ENCODE measurements at places on chromosomes 12 and 14.

- no peak for DNase-seq
Measured at GRCh38 chr14:105889666-105890473, 363.5 kb downstream of the TMEM121 start.

GRCh38 chr12:105030820-105031807 is 45.0 kb downstream of the NOPCHAP1 start:
- no peak for DNase-seq

DNA sequence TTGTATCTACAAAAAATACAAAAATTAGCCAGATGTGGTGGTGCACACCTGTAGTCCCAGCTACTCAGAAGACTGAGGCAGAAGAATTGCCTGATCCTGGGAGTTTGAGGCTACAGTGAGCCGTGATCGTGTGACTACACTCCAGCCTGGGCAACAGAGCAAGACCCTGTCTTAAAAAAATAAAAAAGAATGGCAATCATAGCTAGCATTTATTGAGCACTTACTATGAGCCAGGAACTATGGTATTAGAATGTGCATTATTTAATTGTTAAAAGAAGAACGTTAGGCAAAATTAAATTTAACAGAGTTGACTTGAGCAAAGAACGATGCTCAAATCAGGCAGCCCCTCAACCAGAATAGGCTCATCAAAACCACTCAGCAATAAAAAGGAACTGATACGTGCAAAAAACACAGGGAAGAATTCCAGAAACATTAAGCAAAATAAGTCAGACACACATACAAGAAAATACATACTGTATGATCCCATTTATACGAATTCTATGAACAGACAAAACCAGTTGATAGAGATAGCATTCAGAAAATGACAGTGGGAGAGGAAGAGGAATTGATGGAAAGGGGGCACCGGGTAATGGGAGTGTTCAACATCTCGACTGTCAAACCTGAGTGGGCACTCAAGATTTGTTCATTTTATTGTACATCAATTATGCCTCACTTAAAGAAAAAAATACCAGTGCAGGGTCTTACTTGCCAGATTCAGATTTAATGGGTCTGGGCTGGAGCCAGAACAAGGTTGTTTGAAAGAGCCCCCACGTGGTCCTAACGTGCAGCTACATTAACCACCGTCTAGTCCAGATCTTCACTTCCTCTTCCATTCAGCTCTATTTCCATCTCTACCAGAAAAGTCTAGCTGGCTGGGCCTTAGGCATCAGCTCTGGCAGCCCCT is 8.0 kb downstream of the SCNN1A start:
- no peak for DNase-seq

GRCh38 chr12:56759263-56759908 is 3.7 kb upstream of the HSD17B6 start:
- DNase-seq = no peak

GRCh38 chr12:19741132-19741489 is 301.8 kb downstream of the AEBP2 start:
- DNase-seq = no peak

GRCh38 chr12:87430444-87430843 is 598.8 kb downstream of the C12orf50 start:
- DNase-seq = no peak

DNA sequence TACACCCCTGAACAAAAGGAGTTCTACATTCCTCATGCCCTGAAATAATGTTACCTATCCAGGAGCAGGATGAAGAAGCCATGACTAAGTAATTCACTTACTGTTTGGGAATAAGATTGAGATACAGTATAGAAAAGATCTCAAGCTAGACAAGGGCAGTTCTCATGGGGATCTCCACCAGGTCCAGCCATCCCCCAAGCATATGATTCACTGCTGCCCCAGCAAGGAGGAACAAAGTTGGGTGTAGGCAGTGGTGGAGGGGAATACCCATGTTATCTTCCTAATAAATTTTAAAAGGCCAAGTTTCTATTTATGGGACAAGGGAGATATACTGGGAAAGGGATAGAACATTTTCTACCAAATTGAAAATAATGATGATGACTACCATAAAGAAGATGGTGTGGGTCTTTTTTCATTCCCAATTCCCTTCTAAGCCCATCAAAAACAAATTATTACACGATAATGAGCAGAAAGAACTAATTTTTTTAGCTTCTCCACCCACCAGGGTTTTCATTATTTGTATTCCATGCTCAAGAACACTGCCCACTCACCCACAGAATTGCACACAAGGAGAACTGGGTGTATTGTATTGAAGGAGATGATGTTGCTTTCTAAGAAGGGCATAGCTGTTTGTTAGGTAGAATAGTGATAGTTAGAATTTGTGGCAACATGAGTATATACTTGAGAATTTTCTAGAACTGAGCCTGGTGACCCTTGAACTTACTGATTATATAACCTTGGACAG is 204.6 kb downstream of the BTG1 start:
- no peak for DNase-seq

GRCh38 chr14:20461225-20462141 is at the start of gene PIP4P1:
Gene PIP4P1, minus strand, starts transcription at chr14:20461434. Its CDS starts 109 bp downstream, at chr14:20461325.
- DNase-seq = peak; percentile 100

- DNase-seq = no peak
Measured at GRCh38 chr12:97875064-97875463, 412.5 kb downstream of the RMST start.

- DNase-seq = no peak
Measured at GRCh38 chr14:73723797-73724661, 9.8 kb upstream of the PNMA1 start.

- DNase-seq = peak; percentile 87
Measured at GRCh38 chr12:111201036-111201435, 167.9 kb downstream of the PHETA1 start.

- DNase-seq = peak; percentile 89
Measured at GRCh38 chr14:21382886-21383847, 652 bp downstream of the SUPT16H start.

GRCh38 chr12:21223930-21224329 is 92.9 kb downstream of the SLCO1B1 start:
- DNase-seq = peak; percentile 65

DNA sequence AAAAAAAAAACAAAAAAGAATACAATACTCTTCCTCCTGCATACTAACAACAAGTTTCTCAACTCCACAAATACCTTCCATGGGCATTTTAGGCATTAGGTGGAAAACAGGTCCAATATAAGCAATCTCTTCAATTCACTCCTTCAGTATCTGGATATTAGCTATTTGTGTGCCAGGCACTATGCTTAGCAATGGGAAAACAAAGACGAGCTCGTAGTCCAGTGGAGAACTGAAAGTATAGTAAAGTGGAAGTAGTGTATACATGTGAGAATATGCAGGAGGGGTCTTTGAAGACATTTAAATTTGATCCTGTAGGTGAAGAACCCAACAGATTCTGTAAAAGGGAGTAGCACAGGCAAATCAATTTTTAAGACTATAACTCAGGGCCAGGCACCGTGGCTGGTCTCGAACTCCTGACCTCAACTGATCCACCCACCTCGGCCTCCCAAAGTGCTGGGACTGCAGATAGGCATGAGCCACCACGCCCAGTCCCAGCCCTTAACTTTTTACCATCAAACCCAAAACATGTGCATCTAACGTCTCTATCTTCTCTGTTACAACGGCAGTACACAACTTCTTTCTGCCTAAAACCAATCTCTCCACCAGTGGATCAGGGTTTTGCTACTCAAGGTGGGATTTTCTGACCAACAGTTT is 10.6 kb downstream of the HECTD1 start:
- DNase-seq = no peak

DNA sequence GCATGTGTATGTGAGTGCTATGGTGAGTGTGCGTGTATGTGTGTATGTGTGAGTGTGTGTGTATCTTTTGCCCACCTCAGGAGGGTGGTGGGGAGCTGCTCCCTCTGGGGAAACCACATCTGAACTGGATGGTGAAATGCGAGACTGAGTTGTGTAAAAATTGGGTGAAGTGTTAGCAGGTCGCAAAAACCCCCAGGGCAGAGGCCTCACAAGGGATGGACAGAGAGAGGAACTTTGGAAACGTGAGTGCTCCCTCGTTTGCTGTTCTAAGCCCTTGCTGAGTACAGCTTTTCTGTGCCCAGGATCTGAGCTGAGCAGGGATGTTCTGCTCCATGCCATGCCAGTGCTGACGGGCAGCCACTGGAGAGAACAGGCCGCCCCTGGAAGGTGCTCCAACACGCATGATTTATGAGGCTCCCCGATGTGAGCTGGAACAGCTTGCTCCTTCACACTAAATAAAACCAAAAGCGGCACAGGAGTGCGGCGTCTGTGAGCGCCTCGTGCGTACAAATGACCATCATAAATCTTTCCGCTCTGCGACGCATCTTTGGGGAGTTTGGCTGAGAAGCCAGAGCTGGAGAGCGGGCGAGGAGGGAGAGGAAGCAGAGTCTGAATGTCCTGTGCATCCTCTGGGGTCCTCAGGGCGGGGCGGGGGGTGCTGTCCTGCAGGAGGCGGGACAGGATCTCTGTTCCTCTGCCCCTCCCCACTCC is 14.1 kb upstream of the GALNT9 start:
- DNase-seq = peak; percentile 84

GRCh38 chr12:105774037-105774436 is 364.7 kb downstream of the NUAK1 start:
- DNase-seq = no peak

- DNase-seq = no peak
Measured at GRCh38 chr12:60230056-60230455, 634.2 kb downstream of the SLC16A7 start.

DNA sequence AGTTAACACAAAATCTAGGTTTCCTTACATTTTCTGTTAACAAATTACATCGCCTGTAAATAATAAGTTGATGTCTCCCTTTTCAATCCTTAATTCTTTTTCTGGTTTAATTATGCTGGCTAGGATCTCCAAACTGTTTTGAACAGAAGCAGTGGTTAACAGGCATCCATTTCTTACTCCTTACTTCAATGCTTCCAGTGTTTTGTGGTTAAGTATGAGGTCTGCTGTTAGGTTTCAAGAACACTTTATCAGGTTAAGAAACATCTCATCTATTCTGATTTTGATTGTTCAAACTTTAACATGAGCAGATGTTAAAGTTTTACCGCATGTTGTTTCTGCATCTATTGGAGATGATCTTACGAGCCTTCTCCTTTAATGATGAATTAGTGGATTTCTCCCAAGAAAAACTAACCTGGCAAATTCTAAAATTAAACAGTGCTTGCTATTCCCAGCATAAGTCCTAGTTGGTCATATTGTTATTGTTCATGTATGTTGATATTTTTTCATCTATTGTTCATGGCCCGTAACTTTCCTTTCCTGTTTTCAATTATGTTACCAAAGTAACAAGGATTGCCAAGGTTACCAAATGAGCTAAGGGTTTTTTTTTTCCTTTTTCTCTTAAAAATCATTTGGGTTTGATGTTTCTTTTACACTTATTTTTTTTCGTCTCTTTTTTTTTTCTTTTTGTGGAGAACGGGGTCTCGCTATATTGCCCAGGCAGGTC is 33.4 kb downstream of the POLE start:
- no peak for DNase-seq

DNA sequence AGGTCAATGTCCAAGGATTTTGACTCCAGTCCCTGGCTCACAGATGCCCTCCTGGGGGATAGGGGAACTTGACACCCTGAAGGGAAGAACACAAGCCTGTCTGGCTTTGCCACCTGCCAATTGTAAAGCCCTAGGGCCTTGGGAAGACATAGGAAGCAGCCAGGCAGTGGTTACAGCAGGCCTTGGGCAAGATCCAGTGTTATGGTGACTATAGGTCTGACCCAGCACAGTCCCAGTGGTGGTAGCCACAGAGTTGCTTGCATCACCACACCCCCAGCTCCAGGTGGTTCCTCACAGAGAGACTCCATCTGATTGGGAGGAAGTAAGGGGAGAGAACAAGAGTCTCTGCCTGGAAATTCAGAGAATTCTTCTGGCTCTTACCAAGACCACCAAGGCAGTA is 24.2 kb downstream of the OR6C68 start:
- DNase-seq = no peak

- peak; percentile 9 for DNase-seq
Measured at GRCh38 chr12:121538699-121539061, 42.1 kb downstream of the KDM2B start.

GRCh38 chr14:60512126-60512525 is 3.2 kb downstream of the SIX6 start:
- no peak for DNase-seq
